Cardiac septum (tissue), 1 donor: ENCODE measurements at places on chromosomes 7 and 10. TPM values are rescaled to one million over a fixed set of nuclear protein-coding genes. Genes with fewer than 3 reads are reported as not detected.

DNA sequence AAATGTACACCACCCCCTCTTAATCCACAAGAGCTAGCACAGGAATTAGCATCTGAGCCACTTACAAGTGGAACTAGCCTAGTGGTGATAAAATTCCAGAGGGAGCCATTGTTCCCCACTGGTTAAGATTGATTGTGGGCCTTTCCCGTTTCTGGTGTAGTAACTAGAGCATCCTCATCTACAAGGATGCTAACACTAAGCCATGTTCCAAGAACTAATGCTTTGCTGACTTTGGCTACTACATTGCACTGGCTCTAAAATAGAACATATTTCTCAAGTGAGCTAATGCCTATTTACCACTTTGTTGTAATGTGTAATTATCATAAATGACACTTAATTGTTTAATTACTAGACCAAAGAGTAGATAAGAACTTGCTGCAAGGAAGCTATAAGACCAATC is 143.7 kb downstream of the FZD1 start:
- no peak for DNase-seq

DNA sequence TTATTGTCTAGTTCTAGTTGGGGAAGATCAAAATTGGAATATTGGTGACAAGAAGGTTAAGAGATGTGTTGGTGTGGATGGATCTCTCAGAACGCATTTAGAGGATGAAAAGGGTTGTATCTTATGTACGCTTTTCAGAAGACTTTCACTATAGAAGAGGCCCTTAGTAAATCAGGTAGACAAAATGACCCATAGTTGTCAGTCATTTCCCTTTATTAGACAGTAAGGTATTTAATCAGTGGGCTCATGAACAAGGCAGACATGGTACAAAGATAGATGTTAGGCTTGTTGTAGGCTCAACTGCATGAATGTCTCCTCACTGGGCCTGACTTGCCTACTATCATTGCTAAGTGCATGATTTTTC is 359.2 kb downstream of the PHF14 start:
- DNase-seq, result no peak

DNA sequence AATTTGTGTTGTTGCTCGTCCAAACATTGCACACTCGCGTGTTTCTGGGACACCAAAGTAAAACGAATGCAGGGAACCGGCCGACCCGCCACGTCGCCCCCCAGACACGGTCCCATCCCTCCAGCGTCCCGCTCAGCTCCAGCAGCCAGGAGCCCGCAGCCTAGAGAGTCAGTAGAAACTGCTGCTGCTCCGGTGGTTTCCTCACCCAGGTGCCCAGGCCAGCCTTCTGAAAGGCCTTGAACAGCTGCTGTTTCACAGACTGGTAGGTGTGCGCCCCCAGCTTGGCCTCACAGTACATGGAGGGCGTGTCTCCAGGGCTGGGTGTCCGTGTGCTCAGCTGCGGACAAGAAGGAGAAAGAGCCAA is 126.8 kb downstream of the WDR37 start:
- peak; percentile 24 for DNase-seq

DNA sequence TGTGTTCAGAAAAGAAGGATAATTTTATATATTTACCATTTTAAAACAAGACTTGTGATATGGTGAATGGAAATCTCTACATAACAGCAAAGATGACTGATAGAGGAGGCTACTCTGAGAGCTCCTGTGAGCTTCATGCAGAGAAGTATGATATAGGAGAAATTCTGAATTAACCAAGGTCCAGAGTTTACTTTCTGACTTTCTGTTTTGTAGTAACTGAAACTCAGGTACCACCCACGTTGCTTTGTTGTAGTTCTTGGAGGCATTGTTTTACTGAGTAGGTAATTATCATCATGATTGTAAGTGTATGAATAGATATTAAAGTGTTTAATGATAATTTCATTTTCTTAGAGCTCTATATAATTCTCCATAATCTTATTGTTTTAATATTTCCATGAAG is 18.0 kb upstream of the SFR1 start:
- DNase-seq, result no peak

GRCh38 chr10:33722067-33722466 is 387.6 kb upstream of the NRP1 start:
- no peak for DNase-seq

- no peak for DNase-seq
These were observed 56.2 kb downstream of the GLI3 start for GRCh38 chr7:42180806-42181205.

Gene EPO
- not detected for total RNA-seq
